Mesenteric fat pad (tissue), 1 donor: ENCODE measurements at places on chromosomes 12 and 14. TPM values are rescaled to one million over a fixed set of nuclear protein-coding genes. Genes with fewer than 3 reads are reported as not detected.

The IRAK3 gene
- total RNA-seq: 58.9 TPM

- no peak for DNase-seq
Measured at GRCh38 chr14:44505588-44505987, 1.5 kb downstream of the FSCB start.

The SLC7A8 gene
- 33.4 TPM for total RNA-seq

GRCh38 chr12:92076101-92076500 is 69.5 kb downstream of the BTG1 start:
- no peak for DNase-seq

The SIX4 gene
- 1.9 TPM for total RNA-seq

- no peak for DNase-seq
Measured at GRCh38 chr12:115519359-115519758, 758.1 kb downstream of the MED13L start.

DNA sequence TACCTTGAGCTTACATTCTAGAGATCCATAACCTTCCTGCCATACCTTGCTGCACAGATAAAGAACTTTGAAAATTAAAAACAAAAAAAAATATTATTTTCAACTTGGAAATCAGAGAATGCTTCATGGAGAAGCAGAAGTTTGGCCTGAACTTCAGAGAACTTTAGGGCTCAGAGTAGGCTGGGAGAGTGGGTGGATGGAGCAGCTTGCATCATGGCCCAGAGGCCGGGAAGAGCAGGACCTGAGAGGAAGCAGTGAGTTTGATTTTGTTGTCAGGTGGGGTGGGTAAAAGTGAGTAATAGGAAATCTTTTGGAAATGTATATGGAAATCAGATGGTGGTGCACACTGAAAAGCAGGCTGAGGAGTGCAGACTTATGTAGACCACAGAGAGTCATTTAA is 228.5 kb upstream of the KRR1 start:
- DNase-seq: no peak

- DNase-seq: no peak
Measured at GRCh38 chr12:25866586-25867378, 91.7 kb upstream of the RASSF8 start.

GRCh38 chr12:75978677-75979076 is 52.9 kb downstream of the PHLDA1 start:
- DNase-seq: no peak

- DNase-seq: no peak
Measured at GRCh38 chr12:71710276-71711125, 24.6 kb downstream of the TMEM19 start.

DNA sequence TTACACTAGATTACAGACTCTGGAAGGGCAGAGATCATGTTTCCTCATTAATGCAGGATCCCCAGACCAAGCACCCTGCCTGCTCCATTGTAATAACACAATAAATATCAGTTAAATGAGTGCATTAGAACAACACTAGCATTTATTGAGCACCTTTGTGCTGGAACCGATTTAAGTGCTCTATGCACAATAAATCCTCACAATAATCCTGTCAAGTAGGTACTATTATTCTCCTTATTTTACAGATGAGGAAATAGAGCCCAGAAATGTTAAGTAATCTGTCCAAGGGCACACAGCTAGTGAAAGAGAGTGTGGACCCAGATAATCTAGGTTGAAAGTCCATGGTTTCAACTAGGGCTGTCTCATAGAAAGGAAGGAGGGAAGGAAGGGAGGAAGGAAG is 69.8 kb downstream of the MAP1LC3B2 start:
- no peak for DNase-seq

The AQP6 gene
- not detected for total RNA-seq

DNA sequence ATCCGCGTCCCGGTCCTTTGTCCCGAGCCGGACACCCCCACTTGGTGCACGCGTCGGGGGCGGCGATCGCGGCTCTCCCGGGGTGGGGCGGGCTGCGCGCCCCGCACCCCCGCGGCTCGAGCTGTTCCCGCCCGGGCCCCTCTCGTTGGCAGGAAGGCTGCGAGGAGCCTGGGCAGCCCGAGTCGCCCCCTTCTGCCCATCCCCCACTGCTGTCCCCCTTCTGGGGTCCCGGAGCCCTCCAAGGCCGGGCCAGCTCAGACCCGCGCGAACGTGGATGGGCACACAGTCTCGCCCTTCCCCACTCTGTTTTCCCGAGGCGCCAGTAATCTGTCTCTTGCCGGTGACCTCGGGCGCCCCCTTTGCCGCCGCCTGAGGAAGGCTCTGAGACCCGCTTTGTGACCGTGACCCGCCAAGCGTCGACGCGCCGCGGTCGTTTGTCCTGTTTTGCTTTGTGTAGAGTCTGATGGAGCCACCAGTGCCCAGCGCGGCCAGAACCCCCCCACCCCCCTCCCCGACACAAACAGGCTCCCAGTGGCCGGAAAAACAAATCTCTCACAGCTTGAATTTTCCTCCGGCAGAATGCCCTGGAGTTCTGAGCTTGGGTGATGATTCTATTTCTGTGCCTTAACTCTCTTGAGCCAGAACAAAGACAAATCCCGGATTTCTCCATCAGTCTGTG is 610 bp downstream of the C14orf132 start:
- DNase-seq: no peak

GRCh38 chr12:3152011-3152511 is 74.9 kb downstream of the TSPAN9 start:
- no peak for DNase-seq

The KRT79 gene
- total RNA-seq: 2.4 TPM

The NID2 gene
- 66.2 TPM for total RNA-seq

GRCh38 chr12:18239526-18239925 is 21.8 kb upstream of the PIK3C2G start:
- DNase-seq: no peak

DNA sequence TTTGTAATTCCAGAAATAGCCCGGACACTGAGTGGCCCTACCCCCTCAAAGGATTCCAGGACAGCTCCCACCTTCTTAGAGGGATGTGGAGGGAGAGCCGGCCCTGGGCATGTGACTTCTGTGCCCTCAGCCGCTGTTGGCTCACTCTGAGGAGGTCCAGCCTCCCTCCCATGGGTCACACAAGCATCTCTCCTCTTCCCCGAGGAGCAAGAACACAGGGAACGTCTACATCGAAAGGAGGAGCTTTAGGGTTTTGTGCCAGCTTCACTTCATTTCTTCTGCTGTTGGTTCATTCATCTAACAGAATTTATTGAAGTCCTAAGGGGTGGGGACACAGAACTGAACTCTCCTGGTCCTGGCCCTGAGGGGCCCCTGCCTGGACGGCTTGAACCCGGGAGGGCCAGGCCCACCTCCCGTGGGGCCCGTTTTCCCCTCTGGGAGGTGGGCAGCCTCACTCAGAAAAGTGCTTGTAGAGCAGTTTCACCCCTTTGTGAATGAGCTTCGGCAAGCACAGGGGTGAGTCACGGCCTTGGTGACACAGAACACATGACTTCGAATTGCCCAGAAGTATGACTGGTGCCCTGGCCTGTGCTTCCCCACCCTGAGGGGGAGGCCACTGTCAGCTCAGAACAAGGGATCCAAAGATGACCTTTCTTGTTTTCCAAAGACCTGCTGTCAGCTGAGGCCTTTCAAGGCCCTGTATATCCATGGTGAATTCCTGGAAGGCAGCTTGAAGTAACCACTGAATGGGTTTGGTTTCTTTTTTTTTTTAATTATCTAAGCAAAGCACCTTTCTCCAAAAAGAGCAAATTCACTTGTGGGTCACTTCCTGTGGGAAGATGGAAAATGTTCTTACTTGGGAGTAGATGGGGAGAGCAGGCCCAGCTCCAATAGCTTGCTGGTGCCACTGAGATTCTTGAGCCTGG is 39.2 kb downstream of the NFKBIA start:
- no peak for DNase-seq

DNA sequence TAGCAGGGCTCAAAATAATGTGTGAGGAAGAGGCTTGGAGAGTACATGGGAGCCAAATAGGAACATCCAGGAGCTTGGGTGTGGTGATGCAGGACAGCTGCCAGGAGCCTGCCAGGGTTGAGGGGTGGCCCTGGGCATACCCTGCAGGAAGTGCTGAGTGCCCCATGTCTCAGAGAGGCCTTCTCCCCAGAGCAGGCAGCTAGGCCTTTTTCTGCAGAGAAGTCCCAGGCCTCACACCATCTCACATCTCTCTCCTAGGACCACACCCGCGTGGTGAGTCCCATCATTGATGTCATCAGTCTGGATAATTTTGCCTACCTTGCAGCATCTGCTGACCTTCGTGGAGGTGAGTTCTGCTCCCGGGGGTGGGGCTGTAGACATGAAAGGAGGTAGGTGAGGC is 66.9 kb downstream of the ERH start:
- DNase-seq: no peak

DNA sequence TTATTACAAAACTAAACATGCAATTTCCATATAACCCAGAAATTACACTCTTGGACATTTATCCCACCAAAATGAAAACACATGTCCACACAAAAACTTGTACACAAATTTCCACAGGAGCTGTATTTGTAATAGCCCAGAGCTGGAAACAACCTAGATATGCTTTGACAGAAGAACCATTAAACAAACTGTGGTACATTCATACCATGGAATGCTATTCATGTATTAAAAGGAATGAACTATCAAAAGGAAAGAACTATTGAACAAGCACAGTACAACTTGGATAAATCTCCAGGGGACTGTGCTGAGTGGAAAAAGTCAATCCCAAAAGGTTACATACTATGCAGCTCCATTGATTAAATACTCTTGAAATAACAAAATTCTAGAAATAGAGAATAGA is 35.8 kb upstream of the ERGIC2 start:
- no peak for DNase-seq

- no peak for DNase-seq
Measured at GRCh38 chr14:105152794-105153241, 15.8 kb downstream of the JAG2 start.

The PMCH gene
- total RNA-seq: not detected

DNA sequence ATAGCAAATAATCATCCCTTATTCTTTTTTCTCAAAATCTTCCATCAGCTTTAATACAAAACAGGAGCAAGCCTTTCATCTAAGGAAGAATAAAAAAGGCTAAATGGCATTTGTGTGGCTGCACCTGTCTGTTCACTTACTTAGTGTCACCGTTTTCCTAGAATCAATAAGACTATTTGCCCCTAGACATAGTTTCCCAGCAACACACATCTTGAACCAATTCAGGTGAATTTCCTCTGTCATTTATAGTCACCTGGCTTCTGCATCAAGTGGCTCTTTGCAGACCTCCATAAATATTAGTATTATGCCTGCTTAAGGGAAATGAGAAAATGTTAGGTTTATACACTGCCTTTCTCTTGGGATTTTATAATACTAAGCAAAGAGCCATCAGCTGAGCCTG is 17.4 kb upstream of the GCH1 start:
- DNase-seq: no peak

- no peak for DNase-seq
Measured at GRCh38 chr14:88502740-88503139, 52.1 kb downstream of the PTPN21 start.

DNA sequence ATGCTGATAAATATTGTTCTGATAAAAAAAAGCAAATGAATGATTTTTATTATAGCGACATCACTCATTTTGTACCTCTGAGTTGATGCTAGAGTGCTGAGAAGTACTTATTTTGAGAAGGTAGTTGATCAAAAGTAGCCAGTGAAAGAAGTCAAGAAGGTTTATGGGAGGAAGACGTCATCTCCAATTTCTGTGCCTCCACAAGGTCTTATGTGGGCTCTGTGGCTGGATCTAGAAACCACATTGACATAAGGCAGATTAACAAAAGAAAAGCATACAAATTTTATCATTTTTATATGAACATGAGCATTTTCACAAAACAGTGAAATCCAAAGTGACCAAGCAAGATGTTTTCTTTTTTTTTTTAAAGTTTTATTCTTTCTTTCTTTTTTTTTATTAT is 289.5 kb upstream of the FAR2 start:
- no peak for DNase-seq

The NYNRIN gene
- 11.7 TPM for total RNA-seq

The LRTM2 gene
- total RNA-seq: not detected

GRCh38 chr12:95773320-95773719 is 17.2 kb downstream of the NTN4 start:
- DNase-seq: no peak

GRCh38 chr12:91717804-91718203 is 427.8 kb downstream of the BTG1 start:
- DNase-seq: no peak

The DDX47 gene
- total RNA-seq: 60.2 TPM

GRCh38 chr12:1890810-1891209 is 27.6 kb downstream of the CACNA2D4 start:
- DNase-seq: no peak

The PCED1B gene
- 6.1 TPM for total RNA-seq

DNA sequence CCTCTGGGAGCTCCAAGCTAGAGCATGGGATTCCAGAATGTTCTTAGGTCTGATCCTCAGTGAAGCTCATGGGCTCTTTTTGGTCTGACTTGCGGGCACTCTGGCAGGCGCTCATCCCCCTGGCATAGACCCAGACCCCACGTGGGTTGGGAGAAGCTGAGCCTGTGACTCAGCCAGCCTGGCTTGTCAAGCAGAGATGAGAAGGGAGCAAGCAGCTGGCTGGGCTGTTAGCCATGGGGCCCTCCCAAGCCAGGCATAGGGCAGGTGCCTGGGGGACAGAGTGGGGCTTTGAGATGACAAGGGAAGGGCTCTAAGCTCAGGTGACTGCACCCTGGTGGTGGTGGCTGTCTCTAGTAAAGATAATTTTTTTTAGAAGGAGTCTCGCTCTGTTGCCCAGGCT is 80.3 kb upstream of the NOS1 start:
- DNase-seq: no peak

DNA sequence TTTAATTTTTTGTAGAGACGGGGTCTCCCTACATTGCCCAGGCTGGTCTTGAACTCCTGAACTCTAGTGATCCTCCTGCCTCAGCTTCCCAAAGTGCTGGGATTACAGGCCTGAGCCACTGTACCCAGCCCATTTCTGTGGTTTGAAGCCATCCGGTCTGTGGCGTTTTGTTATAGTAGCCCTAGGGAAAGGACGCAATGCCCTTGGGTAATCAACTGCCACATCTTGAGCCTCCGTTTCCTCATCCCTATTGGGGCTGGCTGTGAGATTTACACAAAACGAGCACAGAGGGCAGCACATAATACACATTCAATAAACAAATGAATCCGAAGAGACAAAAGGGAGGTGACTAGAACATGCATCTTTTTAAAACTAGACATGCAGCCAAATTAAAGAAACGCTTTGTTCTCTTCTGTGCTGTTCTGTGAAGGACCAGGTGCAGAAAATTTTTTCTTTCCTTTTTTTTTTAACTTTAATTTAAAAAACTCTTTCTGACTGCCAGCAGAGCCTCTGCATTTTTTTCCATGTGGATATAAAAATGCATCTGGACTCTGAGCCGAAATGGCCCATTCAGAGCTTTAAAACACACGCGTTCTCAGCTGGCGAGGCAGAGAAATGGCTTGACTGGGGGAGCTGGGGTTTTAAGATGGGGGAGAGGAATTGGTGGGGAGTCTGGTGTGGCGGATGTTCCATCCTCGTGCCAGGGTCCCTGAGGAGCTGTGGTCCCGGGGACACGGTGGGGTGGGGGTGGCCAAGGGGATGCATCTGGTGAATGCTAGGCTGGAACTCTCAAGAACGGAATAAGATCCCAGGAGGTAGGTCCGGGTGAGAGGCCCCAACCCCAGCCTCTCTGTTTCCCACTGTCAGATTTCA is 119.0 kb downstream of the RBM19 start:
- DNase-seq: no peak

- DNase-seq: peak; percentile 57
Measured at GRCh38 chr12:106118-106591, 39.6 kb downstream of the IQSEC3 start.

The GLS2 gene
- not detected for total RNA-seq

GRCh38 chr14:35353409-35354172 is 51.0 kb downstream of the NFKBIA start:
- no peak for DNase-seq

The TSHR gene
- total RNA-seq: 0.39 TPM

GRCh38 chr14:51453869-51454268 is 197.8 kb upstream of the FRMD6 start:
- no peak for DNase-seq
